Right ventricle myocardium inferior (tissue), 1 donor: ENCODE measurements at places on chromosomes 16 and 17.
A peak's percentile ranks its signal among the peaks of the same experiment; 100 is the strongest.

GRCh38 chr17:42519546-42520491, 16.2 kb upstream of the NAGLU start:
- peak; percentile 94 for DNase-seq

DNA sequence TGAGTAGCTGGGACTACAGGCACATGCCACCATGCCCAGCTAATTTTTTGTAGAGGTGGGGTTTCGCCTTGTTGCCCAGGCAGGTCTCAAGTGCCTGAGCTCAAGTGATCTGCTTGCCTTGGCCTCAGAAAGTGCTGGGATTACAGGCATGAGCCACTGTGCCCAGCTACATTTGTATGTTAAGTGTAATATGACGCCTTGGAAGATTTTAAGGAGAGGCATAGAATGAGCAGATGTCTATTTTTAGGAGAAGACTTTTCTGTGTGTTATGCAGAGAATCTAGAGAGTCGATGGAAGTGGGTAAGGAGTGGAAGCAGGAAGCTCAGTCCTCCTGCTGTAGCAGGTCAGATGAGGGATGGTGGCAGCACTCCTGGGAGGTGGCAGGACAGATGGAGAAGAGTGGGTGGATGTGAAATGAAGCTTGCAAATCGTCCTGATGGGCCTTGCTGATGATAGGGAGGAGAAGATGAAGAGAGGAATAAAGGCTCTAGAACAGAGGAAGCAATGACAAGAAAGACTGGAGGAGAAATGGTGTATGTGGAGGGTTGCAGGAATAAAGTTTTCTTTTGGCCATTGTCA, 125.3 kb downstream of the SHISA6 start:
- DNase-seq = no peak

GRCh38 chr17:29615492-29616299, 7.0 kb downstream of the CORO6 start:
- DNase-seq = peak; percentile 93

DNA sequence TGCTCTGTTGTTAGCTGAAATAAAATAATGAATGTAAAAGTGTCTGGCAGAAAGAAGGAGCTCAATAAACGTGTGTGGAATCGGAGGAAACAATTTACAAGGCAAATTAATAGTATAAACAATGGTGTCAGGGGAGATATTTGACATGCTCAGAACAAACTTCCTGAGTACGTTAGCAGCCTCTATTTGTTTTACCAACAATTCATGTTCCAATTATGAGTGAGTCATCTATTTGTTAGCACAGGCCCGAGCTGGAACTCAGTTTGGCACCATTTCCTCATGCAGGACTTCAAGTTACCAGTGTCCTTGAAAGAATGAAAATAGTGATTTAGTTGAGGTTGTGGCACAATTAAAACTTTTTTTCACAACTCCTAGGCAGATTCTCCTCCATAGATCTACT, 9.1 kb downstream of the ASIC2 start:
- no peak for DNase-seq

DNA sequence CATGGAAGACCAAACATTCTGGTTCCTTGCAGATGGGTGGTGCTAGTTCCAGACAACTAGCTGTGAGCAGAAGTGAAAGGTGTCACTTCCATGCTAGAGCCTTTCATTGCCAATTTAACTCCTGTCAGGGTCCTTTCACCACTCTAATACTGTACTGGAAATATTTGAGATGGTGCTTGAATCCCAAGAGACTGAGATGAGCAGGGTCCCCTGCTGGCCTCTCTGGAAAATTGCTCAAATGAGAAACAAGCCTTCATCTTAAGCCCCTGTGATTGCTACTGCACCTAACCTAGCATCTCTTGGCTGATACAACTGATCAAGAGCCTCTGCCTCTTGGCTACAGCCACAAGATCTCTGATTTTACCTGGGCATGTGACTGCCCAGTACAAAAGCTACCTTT, 7.4 kb upstream of the VAC14 start:
- no peak for DNase-seq

DNA sequence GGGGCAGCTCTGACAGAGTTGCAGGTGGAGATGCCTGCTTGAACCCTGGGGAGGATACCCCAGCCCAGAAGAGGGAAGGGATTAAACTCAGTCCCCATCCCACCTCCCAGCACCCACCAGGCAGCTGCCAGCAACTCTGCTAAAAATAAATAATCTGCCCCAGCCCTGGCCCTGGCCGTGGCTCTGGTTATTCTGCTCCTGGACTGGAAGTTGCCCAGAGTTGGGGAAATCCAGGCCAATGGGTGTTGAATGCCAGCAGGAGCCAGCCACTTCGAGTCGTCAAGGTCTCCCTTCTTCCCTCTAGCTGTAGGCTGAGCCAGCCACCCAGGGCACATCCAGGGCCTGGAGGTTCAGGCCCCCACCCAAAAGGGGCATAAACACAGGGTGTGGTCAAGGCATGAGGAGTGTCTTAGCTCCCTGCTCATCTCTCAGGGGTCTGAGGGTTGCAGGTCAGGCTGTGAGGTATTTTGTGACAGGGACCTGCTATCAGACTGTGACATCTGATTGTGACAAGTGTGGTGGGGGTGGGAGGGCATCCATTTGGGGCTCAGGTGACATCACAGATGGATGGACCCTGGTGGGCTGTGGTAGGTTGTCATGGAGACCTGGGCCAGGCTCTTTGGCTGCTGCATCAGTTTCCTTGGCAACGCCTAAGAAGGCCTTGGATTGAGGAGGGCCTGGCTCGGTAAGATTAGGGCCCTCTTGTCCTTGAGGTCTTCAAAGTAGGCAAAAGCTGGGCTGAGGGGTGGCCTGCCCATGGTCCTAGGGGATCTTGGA, 1.0 kb upstream of the RRAD start:
- peak; percentile 74 for DNase-seq

DNA sequence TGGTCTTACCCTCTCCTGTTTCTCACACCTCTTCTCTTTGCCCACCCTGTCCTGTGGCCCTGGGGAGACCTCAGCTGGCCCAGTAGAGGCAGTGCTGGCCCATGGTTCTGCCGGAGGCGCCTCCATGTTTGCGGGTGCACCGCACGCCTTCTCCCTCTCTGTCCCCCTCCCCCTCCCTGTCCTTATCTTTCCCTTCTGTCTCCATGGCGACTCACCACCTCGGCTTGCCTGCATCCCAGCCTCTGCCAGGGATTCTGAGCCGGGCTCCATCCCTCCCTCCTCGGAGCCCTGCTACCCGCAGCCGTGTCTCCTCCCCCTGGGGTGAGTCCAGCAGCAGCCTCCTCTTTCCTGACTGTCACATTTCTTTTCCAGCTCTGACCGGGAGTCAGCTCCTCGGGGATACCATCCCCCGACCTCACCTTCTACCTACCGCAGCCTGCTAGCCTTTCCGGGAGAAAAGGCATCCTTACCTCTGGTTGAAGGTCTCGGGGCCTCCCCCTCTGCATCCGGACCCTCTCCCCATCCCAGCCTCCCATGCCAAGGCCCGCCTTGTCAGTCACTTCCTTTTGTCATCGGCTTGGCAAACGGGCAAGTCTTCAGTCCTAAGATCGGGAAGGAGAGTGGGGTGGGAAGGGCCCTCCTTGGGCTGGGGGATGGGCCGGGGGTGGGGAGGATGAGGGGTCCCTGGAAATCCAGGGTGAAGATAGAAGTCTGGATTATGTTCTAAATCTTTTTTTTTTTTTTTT, at the start of gene RNF112:
Gene RNF112, plus strand, starts transcription at position 358 of the 746 bp plus-strand sequence. Its CDS starts 177 bp downstream, at position 535.
- no peak for DNase-seq

DNA sequence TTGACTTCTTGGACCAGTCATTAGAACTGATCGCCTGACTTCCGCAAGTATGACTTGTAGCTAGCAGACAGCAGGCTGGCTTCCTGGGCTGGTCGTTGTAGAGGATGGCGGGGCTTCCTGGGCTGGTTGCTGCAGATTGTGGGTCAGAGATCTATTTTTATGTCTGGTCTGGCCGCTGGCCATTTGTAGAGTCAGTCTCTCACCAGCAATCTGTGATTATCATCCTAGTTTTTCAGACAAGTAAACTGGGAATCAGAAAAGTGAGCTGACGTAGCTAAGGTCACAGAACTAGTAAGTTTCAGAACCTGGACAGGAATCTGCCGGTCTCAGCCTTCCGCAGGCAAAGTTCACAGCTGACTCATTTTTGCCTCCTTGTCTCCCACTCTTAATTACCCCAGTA, 19.1 kb downstream of the GPR142 start:
- DNase-seq = peak; percentile 72

DNA sequence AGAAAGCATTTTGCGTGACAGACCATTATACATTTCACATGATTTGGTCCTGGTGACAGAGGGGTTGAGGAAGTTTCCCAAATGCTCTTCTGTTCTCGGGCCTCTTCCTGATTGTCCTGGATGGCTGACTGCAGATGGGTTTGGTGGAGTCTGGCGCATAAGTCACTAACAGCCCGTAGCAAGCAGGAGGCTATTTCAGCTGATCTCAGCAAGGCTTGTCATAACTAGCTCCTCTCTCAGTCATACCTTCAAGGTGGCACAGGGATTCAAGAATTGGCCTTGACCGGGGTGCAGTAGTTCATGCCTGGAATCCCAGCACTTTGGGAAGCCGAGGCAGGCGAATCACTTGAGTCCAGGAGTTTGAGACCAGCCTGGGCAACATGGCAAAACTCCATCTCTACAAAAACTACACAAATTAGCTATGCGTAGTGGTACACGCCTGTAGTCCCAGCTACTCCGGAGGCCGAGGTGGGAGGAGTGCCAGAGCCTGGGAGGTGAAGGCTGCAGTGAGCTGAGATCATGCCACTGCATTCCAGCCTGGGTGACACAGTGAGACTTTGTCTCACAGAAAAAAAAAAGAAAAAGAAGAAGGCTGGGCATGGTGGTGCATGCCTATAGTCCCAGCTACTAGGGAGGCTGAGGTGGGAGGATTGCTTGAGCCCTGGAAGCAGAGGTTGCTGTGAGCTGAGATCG, 68.9 kb upstream of the HAS3 start:
- no peak for DNase-seq

- DNase-seq = no peak
Measured at GRCh38 chr17:28347261-28347891, 10.0 kb downstream of the POLDIP2 start.

GRCh38 chr17:16944334-16945135, 27.4 kb downstream of the TNFRSF13B start:
- no peak for DNase-seq

DNA sequence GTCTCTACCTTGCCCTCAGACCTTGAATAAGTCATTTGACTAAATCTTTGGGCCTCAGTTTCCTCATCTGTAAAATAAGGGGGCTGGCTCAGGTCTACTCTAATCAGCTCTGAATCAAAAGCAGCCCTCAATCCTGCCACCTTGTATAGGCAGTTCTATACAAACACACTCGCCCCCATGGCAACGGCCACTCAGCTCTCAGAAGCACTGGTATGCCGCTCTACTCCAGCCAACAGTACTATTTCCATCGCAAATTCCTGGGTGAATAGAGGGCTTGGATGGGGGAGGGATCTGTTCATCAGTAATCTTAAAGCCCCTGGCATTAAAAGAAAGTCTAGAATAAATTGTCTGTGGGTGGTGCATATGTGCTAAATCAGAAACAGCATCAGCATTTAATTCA, 21.2 kb upstream of the TAOK1 start:
- peak; percentile 69 for DNase-seq

DNA sequence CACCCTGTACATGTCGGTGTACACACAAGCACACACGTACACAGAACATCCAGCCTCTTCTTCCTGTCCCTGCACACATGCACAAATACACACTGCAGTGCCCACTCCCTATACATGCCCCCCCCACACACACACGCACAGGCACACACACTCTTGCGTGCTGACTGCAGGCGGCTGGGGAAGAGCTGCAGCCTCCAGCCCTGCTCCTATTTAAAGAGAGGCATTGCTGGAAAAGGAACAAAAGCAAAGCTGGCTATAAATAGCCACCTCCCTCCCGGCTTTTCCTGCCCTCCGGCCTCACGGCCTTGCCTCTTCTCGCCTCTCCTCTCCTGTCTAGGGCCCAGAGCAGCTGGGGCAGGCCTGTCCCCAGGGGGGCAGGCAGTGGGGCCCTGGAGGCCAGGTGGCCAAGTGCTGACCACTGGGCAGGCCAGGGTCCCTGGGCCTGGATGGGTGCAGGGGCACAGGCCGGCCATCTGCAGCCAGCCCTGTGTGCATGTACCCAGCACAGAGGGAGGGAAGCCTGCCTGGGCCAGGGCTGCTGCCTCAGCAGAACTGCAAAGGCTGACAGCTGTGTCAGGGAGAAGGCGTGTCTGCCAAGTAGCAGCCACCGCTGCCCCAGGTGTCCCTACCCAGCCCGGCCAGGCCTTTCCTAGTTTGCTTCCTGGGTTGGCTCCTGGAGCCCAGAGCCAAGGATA, 25.4 kb downstream of the RTN4RL1 start:
- DNase-seq = peak; percentile 80

DNA sequence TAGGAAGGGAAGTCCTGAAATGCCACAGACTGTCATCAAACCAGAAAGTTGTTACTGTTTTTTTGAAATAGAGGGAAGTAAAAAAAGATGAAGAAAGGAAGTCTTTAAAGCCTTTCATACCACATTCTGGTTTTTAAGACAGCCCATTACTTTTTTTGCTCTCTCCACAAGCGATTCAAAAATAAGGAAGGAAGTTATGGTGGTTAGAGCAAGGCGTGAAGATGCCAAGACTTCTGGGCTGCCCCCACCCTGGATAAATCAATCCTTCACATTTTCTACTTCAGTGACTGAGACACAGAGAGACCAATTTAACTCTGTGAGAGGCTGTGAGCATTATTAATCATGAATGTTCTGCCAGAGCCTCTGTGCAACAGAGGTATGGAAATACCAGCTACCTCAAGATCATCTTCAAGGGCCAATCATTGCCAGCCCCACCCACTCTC, 82.3 kb upstream of the BCAR1 start:
- DNase-seq = no peak

- DNase-seq = no peak
Measured at GRCh38 chr16:88302666-88303065, 80.1 kb upstream of the ZNF469 start.

DNA sequence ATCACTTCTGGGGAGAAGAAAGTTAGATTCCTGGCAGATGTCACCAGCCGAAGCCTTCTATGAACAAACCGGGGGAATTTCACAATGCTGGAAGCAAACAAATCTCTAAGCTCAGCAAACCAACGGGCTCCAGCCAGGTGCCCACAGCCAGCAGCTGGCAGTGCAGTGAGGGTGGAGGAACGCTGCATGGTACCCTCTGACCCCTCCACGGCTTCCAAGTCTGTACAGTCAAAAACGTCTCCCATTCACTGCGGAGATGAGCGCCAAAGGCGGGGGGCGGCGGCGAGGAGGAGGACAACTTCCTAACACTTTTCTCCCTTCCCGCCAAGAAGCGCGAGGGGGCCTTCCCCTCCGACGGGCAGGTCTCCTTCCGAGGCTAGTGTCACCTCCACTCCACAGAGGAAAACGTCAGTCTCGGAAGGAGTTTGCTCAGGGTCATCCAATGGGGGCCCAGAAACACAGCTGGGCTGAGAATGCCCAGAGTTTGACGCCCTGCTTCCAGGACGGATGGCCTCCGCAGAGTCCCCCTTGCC, 924 bp downstream of the ZNF598 start:
- no peak for DNase-seq
